ENCODE measurements at places on chromosomes 3 and 15.

DNA sequence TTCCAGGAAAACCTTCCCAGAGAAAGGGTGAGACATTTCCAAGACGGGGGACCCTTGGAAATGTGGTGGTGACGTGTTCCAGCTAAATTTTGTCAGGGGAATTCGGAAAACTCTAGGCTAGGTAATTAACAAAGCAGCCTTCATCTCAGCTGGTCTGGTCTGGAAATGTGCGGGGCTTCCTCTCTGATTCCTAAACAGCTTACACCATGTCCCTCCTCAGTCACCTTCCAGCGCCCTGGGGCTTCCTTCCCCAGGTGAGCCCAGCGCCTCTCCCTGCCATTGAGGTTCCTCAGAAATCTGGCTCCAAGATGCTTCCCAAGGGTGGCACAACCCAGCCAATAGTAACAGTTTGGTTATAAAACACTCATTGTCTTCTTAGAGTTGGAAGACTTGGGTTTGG is 571 bp downstream of the ACAD9 start:
- no peak for DNase-seq

DNA sequence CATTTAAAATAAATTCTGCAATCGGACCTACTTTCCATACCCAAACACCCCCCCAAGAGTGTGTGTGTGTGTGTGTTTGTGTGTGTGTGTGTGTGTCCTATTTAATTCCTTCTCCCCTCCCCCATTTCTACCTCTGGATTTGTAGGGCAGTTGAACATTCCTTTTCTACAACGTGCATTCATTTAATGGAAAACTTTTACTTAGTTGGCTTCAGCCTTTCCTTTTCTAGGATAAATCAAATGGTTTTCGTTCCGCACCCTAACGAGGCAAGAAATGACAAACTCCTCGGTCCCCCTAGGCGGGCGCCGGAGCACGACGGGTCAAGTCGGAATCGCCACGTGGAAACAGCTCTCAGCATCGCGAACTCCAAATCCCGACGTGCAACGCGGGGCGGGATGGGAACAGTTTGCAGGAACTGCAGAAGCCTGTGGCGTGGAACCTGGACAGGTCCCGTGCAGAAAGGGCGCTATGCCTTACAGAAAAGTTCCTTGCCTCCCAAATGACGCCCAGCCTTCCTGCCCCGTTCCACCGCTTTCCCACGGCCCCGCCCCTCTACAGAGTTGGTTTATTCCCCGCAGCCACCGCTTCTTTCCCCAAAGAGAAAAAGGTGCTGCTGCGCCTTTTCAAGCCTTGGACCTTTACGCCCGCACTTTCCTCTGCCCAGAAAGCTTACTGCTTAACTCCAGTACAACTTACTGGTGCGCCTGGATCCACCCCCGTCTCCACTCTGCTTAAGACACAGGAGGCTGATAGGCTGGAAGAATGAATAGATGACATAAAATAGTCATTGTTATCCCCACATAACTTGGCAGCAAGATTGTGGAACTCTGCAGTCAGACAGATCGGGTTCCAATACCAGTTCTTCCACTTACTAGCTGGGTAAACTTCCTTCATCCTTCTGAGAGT is 1.1 kb upstream of the EIF2B5 start:
- no peak for DNase-seq

DNA sequence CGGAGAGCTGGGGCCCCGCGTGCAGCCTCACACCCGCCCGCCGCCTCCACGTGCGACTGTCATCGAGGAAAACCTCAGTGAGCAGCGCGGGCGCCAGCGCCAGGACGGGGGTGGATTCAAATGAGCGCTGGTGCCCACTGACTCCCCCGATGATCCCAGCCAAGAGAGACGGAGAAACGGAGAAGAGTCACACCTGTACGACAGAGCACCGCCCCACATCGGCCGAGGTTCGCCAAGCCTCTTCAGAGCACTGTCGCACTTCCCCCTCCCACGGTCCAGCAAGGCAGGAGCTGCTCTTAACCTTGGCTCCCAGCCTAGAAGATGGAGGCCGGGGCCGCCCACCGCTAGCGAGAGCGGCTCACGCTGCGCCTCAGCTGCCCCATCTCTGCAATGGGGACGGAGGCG is 130.9 kb upstream of the IQSEC1 start:
- DNase-seq, result no peak

- DNase-seq, result no peak
Measured at GRCh38 chr15:63287109-63287508, 9.7 kb downstream of the APH1B start.

DNA sequence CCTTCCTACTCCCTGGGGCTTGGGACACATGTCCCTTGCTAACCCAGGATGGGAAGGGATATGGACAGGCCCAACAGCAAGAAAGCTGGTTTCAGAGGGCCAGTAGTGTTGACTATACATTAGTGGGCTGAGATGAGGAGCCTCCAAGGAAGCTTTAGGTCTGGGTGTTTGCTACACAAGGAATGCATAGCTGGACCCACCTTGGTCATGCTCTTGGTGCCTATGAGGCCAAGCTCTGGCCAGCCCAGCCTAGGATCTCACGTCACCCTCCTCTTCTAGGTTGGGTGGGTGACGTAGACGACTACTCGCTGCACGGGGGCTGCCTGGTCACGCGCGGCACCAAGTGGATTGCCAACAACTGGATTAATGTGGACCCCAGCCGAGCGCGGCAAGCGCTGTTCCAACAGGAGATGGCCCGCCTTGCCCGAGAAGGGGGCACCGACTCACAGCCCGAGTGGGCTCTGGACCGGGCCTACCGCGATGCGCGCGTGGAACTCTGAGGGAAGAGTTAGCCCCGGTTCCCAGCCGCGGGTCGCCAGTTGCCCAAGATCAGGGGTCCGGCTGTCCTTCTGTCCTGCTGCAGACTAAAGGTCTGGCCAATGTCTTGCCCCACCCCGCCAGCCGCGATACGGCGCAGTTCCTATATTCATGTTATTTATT is 653 bp upstream of the WDR6 start:
- no peak for DNase-seq
